Activated CD4-positive, alpha-beta T cell treated with anti-CD3 and anti-CD28 coated beads, Interleukin-2, amount 50 U/mL, for 24 hours (primary cell): ENCODE measurements at places on chromosomes 6 and 20.

GRCh38 chr6:153511896-153512496, 380.9 kb upstream of the RGS17 start:
- DNase-seq: no peak

- DNase-seq: no peak
Measured at GRCh38 chr6:73030257-73030656, 195.0 kb downstream of the KHDC1L start.

DNA sequence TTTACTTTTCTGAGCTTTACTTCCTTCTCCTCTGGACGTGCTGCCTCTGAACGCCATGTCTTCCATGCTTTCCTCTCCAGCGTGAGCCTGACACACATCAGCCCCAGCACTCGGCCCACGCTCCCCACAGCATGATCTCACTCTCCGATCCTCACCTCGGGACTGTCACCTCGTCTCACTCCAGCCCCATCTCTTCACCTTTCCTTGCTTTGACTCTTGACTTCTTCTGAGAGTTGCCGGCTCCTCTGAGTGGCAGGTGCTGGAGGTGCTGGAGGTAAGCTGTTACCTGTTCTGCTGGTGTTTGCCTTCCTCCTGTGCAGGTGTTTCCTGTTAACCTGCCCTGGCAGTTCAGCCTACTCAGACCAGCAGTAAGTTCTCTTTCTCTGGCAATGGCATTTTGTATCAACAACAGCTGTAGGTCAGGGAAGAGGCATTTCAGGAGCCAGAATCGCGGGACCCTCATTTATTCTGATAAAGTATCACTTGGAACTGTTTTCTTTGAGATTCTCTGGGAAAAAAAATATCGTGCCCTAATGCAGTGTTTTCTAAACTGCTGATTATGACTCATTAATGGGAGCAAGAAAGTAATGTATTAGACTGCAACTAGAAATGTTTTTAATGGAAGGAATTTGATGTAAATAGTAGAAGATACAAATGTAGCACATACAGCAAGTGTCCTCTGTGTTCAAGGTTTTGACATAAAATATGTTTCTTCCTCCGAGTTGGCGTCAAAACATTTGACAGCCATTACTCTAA, 106.5 kb downstream of the ARID1B start:
- no peak for DNase-seq

DNA sequence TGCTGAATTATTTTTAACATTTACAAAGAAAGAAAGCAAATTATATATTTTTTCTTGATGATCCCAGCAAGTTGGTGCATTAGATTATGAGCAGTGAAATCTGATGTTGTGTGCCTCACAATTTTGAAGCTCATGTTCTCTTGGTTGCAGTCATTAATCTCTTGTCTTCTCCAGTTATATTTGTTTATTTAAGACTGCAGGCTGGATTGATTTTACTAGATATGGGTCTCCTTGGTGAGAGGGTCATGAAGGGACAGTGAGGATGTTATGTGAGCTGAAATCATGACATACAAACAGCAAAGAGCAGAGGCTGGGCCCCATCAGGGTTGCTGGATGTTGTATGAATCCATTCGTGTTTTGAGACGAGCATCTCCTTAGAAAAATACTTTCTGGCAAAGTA, 64.2 kb upstream of the AKIRIN2 start:
- DNase-seq: no peak

DNA sequence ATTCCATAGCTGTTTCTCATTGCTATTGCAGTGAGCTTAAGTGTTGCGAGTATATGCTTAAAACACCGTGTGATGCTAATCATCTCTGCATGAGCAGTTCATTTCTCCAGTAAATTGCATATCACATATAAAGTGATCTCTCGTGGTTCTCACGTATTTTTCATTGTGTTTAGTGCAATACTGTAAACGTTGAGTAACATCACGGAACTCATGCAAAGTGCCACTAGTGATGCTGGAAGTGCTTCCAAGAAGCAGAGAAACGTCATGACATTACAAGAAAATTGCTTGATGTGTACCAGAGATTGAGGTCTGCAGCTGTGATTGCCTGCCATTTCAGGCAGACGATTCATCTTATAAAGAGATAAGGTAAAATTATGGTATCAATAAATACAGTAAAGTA, 830.4 kb downstream of the GRIK2 start:
- DNase-seq: no peak

- no peak for DNase-seq
Measured at GRCh38 chr6:98687752-98688151, 146.6 kb upstream of the POU3F2 start.

GRCh38 chr6:1296542-1296941, 15.4 kb upstream of the FOXQ1 start:
- DNase-seq: no peak

DNA sequence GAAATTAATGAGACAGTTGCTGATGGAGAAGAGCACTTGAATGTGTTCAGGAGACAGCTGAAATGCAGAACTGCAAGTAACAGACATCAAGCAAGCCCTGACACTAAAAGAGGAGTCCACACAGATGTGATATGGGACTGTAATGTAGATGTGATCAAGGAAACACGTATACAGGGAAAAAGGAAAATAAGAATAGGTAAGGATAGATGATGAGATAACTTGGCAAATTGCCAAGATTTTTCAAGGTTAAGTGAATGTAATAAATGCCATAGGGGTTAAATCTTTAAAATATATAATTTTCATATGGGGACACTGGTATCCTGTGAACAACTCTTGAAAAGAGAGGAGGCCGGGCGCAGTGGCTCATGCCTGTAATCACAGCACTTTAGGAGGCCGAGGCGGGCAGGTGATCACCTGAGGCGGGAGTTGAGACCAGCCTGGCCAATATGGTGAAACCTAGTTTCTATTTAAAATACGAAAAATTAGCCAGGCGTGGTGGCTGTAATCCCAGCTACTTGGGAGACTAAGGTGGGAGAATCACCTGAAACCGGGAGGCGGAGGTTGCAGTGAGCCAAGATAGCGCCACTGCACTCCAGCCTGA, 7.2 kb upstream of the SNX14 start:
- DNase-seq: no peak

DNA sequence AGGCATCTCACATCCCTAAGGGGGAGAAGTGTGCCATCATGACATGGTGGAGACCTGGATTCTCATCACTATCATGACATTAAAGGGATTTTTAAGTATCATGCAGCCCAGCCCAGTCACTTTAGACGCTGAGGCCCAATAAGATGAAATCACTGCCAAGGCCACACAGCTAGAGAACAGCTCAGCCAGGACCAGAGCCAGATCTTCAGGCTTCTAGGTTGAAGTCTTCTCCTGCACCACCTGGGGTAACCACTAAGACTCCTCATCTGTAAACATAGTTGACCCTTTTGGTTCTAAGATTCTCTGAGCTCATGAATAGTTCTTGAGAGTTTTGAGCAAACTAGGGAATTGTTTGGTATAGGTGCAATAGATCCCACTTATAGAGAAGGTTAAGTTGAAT, 125.1 kb downstream of the TCP11 start:
- no peak for DNase-seq

- DNase-seq: no peak
Measured at GRCh38 chr6:157172231-157172701, 151.1 kb downstream of the TMEM242 start.

DNA sequence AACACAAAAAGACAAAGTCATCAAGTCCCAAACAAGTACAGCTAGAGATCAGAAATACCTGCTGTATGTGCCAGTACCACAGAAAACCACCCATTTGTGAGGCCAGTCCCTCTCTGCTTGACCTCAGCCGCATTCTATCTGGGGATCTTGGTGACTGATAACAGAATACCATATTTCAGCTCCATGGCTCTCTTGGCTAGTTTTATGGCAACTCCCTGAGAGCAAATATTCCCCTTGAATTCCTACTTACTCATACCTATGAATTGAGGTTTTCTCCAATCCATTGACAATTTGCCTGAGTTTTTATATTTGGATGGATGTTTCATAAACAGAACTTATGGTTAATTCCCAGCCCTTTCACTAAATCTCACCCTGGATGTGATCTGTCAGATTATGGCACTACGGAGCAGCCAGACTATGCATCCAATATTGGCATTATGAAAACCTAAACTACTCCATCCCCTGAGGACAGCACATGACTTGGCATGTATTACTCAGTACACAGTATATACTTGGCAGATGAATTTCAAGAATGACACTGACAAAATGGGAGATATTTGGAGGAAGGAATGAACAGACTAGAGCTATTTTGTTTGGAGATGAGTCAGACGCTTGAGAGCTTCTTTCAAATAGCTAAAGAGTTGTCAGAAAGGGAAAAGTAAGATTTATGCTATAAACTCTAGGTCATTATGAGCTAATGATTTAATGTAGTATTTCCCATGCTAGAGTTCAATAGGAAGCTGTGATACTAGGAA, 95.7 kb downstream of the PRDM1 start:
- no peak for DNase-seq

GRCh38 chr6:162750776-162751175, 23.0 kb downstream of the PACRG start:
- DNase-seq: no peak

DNA sequence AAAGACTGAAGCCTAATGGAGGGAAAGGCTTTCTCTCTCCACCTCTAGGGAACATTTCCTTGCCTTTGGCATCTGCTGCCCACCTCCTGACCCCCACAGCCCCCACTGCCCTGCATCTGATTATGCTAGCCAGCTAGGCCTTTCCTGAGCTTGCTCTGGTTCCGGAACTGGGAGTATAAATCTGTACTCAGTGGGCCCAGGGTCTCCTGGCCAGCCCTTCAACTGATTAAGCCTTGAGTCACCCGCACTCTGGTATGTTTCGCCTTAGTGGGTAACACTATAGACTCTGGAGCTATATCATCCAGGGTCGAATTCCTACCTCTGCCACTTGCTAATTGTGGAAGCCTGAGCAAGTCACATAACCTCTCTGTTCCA, 45.6 kb upstream of the RIPOR2 start:
- no peak for DNase-seq

DNA sequence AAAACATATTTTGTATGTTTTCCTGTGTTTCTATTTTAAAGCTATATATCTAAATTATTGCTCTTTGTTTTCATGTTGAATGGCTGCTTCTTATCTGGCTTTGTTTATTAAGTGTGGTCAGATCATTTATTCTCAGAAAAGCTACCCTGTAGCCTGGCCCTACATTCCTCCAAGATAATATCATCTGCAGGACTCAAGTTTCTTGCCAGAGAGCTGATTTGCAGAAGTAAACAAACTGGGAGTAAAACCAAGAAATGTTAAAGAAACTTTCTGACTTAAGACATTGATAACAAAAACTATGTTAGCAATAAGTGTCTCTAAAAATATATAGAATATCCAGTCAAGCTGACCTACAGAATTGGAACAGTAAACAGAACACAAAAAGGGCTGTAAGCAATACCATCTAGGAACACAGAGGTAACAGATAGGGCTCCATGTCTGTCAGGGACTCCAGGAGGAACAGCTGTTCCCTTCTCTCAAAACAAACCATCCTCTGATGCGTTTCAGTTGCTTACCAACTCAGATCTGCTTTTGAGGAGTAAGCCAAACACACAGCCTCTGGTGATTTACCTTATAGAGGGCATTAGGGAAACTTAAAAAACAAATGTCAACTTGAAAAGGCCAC, 17.5 kb upstream of the CEP85L start:
- DNase-seq: no peak

DNA sequence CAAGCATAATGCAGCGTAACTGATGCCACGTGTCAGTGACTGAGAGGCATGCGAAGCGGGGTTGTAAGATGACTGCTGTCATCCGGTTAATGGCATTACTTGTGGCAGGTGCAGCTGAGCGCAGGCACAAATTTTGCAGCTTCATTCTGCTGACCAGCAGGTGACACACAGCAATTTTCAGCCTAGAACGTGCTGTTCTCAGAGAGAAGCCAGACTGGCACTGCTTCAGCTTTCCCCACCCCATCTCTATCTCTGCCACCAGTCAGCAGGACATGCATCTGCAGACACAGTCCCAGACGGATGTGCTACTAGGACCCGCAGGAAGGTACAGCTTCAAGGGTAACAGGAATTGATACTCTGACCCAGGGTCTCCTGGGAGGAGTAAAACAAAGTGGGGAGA, 221.8 kb downstream of the KIF16B start:
- DNase-seq: no peak

DNA sequence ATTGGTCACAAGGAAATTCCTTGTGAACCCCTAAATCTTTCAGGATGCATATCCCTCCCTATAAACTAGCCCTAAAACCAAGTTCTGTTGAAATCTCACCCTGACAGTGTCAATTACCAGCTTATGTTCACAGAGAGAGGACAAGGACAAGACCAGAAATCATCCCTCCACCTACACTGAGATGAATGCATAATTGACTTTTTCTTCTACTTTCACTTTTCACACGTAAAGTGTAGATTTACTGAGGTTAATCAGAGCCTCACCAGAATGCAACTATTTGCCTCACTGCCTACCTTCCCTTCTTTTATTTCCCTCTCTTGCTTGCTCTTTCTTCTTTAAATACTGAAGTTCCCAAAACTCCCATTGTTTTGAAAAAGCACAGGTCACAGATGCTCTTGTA, 15.3 kb upstream of the NKAIN2 start:
- no peak for DNase-seq

- DNase-seq: no peak
Measured at GRCh38 chr20:32395066-32395465, 36.9 kb downstream of the ASXL1 start.

GRCh38 chr6:135176058-135176457, 5.0 kb upstream of the MYB start:
- no peak for DNase-seq

- no peak for DNase-seq
Measured at GRCh38 chr6:145349950-145350510, 385.3 kb downstream of the EPM2A start.

DNA sequence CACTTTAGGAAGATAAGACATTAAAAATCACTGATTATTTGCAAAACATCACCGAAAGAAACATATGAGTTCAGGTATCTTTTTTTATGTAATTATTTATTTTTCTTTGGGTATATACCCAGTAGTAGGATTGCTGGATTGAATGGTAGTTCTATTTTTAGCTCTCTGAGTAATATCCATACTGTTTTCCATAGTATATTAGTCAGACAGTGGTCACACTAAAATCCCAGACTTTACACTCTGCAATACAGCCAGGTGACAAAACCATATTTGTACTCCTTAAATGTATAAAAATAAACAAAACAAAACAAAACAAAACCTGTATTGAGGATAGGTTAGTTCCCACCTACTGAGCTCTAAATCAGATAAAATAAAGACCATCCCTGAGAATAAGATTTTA, 1024.3 kb upstream of the EYS start:
- DNase-seq: no peak

GRCh38 chr6:41053041-41053440, at the start of gene APOBEC2:
APOBEC2 (plus strand) TSS chr6:41053202; CDS start chr6:41053348, 146 bp downstream.
- DNase-seq: no peak
